Type B pancreatic cell (in vitro differentiated cells): ENCODE measurements at places on chromosomes 7 and 10.

DNA sequence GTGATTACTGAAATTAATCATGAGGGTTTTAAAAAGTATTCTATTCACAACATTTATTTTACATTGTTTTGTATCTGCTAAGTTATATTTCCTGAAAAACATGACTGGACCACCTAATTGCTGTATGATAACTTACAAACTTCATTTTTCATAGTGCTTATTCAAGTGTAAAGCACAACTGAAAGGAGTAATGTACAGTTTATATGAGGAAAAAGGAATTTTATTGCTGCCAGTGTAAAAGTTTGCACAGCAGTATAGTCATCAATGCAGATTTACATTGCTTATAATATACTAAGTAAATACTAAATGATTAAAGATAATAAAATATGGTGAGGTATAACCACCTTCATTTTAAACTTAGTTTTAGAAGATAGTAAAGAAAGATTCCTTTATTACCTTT is 4.0 kb downstream of the PTEN start:
- H3K27me3 ChIP-seq: no peaks in the 10 kb centered on the region
- H3K27ac ChIP-seq: no peak overlapping the region
- no peak for DNase-seq
- peaks cover 20% of the 10 kb centered on the region for H3K36me3 ChIP-seq
- H3K4me1 ChIP-seq: peaks cover 27% of the 10 kb centered on the region

DNA sequence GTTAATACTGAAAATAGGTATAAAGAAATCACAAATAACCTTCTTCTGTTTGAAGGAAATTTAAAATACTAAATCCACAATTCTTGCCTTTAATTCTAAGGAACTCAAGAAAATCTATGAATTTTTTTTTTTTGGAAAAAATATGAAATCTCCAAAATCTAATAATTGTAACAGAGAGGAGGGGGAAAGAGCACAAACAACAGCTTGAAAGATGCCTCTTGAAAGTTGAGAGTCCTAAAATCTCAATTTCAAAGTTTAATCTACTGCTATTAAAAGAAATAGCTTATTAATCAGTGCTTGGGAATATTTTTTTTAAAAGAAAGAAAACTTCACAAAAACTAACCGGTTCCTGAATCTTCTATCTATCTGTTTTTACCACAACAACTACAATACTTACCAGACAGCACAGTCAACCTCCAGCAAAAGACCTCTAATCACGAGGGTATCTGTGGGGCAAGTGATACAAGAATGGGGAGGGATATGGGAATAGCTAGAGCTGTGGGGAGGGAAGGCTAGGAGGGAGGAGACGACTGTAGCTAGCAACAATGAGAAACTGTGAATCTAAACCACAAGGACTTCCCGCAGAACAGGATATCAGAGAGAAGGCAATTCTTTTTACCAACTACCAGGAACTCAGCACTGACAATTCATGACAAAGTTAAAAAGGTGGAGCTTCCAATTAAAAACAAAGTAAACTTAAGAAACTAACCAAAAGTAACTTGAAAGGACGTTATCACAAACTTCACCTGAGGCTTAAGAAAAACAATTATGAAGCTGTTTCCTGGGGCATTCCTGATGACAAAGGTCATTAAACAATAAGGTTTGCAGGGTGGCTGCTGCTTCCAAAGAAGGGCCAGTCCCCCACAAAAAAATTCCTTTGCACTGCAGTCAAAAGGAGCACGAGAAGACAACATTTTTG is at the start of gene USP54:
Gene USP54 (minus strand): TSS at position 462 of the 919 bp plus-strand sequence. CDS start 15,684 bp downstream, outside the sequence.
- peak within 1 kb of the TSS; percentile 94 for H3K27ac ChIP-seq
- H3K27me3 ChIP-seq: peaks cover 5% of the 10 kb centered on the region
- peaks cover 6% of the 10 kb centered on the region for H3K36me3 ChIP-seq
- DNase-seq: no peak
- peaks cover 39% of the 10 kb centered on the region for H3K4me1 ChIP-seq

GRCh38 chr7:30922596-30922995 is 10.9 kb downstream of the AQP1 start:
- no peaks in the 10 kb centered on the region for H3K36me3 ChIP-seq
- H3K4me1 ChIP-seq: peaks cover 13% of the 10 kb centered on the region
- DNase-seq: peak; percentile 50
- H3K4me3 ChIP-seq: no peak overlapping the region

DNA sequence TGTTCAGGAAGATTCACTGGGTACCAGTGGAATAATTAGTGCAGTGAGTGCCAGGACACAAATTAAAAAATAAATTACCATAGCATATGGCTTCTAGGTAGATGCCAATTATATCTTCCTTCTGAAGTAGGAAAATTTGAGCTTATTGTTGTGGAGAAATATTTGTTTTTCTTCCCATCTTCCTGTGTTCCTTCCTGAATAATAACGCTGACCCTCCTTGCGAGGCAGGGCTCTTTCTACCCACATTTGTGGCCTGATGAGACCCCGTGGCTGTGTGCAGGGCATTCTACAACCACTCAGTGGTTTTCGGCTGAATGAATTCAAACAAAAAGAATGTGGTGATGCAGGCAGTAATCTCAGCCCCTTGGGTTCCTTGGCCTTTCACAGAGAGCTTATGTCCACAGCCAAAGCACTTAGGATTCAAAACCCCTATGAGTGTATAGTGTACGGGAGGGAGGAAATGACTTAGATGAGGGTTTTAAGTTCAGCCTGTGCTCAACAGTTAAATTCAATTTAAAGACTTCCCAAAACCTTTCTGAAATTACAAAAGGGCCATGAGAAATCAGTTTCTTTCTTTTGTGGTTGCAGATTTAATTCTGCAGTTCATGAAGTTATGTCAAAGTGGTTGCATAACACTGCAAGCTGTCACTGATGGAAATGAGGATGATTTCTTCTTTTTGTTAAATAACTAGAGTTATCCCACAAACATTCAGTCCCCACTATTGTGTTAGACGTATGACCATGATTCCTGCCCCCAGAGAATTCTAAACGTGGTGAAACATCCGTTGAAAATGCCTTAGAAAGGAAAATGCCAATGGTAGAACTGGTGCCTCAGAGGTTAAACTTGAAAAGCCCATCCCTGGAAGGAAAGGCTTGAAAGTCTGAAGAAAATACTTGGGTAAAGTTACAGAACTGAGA is 255.3 kb downstream of the FZD1 start:
- no peak overlapping the region for H3K4me3 ChIP-seq
- no peak overlapping the region for H3K27ac ChIP-seq
- no peaks in the 10 kb centered on the region for H3K27me3 ChIP-seq

GRCh38 chr7:110373416-110373815 is 717.5 kb upstream of the LRRN3 start:
- DNase-seq: no peak
- no peaks in the 10 kb centered on the region for H3K27me3 ChIP-seq
- no peak overlapping the region for H3K27ac ChIP-seq

DNA sequence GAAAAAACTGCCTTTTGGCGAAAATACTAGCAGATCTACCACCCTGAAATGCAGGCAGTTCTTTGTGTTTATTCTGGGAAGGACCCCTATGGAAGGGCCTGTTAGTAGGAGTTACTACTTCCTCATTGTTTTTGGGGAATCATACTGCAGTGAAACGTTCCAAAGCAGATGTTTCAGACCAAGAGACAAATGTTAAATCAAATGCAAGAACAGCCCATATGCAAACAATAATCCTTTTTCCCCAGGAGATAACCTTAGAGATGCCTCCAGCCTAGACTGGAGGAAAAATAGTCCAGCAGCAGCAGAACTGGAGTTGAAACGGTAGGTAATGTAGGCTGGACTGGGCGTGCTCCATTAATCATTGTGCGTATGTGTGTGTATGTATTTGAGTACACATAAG is 65.9 kb upstream of the VWDE start:
- H3K4me1 ChIP-seq: no peaks in the 10 kb centered on the region
- no peaks in the 10 kb centered on the region for H3K36me3 ChIP-seq
- no peaks in the 10 kb centered on the region for H3K27me3 ChIP-seq
- no peak for DNase-seq
- no peak overlapping the region for H3K4me3 ChIP-seq
- no peak overlapping the region for H3K27ac ChIP-seq

DNA sequence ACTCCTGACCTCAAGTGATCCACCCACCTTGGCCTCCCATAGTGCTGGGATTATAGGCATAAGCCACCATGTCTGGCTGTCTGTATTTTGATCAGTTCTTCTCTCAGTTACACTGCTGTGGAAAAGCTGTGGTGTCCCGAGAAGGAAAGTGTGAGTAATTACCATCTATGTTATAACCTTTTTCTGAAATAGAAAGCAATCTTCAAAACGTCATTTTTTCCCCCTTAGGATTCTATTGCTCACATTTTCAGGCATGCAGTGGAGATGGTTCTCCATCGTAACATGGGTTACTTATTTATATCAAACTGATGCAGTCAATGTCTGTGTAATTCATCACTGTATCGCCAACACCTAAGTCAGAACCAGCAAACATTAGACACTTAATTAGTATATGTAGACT is 103.5 kb upstream of the FAM3C start:
- peak overlapping the region; percentile 38 for H3K27ac ChIP-seq
- no peak for DNase-seq
- H3K4me1 ChIP-seq: no peaks in the 10 kb centered on the region
- H3K4me3 ChIP-seq: no peak overlapping the region
- no peaks in the 10 kb centered on the region for H3K27me3 ChIP-seq

DNA sequence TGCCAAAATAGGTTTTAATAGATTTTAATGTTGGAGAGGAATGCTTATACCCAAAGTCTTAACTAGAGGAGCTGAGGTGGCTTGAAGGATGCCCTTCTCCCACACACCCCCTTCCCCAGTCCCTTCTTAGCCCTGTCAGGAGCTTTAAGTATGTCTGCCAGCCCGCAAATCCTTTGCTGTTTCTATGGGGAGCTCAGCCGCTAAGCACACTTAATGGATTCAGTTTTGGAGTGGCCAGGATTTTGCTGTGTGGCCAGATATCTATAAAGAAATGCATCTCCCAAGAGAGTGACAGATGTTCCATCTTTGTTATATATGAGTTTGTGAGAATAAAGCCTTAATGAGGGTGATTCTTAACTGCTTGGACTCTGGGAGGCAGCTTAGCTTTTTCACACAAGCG is 152.9 kb upstream of the ZNF32 start:
- peaks cover 22% of the 10 kb centered on the region for H3K27me3 ChIP-seq
- H3K36me3 ChIP-seq: no peaks in the 10 kb centered on the region
- DNase-seq: no peak
- no peak overlapping the region for H3K27ac ChIP-seq

GRCh38 chr10:128476368-128476725 is 350.1 kb upstream of the MKI67 start:
- peaks cover 10% of the 10 kb centered on the region for H3K27me3 ChIP-seq
- peaks cover 15% of the 10 kb centered on the region for H3K4me1 ChIP-seq
- DNase-seq: no peak
- no peaks in the 10 kb centered on the region for H3K36me3 ChIP-seq
- H3K27ac ChIP-seq: no peak overlapping the region

- H3K27ac ChIP-seq: no peak overlapping the region
- H3K4me3 ChIP-seq: no peak overlapping the region
- H3K27me3 ChIP-seq: no peaks in the 10 kb centered on the region
- DNase-seq: no peak
Observed at GRCh38 chr10:79153745-79154144, 85.0 kb downstream of the ZMIZ1 start.

DNA sequence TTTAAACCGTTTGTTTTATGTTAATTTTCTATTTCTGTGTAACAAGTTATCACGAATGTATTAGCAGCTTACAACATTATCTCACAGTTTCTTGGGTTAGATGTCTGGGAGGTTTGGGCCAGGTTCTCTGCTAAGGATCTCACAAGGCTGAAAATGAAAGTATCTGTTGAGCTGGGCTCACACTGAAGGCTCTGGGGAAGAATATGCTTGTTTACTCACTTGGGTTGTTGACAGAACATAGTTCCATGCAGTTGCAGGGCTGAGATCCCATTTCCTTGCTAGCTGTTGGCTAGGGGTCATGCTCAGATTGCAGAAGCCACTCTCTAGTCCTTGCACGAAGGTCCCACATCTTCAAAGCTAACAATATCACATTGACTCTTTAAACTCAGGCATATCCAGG is 266.6 kb upstream of the GNAI1 start:
- H3K27me3 ChIP-seq: no peaks in the 10 kb centered on the region
- no peak overlapping the region for H3K27ac ChIP-seq
- no peak overlapping the region for H3K4me3 ChIP-seq
- no peaks in the 10 kb centered on the region for H3K4me1 ChIP-seq
